ENCODE measurements at places on chromosomes 1 and 21.
A peak's percentile ranks its signal among the peaks of the same experiment; 100 is the strongest.

DNA sequence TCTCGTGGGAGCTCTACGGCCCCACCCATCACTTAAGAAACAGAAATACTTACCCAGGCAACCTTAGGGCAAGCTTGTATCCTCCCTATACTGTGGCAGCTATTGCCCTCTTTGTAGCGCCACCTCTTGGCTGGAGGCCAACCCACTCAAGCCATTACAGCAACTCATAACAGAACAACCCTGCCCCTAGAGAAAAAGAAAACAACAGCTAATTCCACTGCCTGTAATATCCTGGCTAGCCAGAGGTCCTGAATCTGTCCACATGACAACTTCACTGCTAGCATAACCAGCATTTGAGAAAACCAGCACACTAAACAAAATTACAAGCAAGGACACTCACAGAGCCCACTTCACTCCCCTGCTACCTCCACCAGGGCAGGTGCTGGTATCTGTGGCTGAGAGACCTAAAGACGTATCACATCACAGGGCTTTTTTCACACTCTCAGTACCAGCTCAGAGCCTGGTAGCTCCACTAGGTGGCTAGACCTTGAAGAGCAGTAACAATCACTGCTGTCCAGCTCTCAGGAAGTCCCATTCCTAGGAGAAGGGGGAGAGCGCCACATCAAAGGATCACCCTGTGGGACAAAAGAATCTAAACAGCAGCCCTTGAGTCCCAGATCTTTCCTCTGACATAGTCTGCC lies 14.5 kb upstream of the MX1 start:
- H3K4me3 ChIP-seq: no peak overlapping the region
- peak; percentile 68 for DNase-seq
- no peaks in the 10 kb centered on the region for H3K4me1 ChIP-seq
- no peak overlapping the region for H3K27ac ChIP-seq
- no peaks in the 10 kb centered on the region for H3K36me3 ChIP-seq
- H3K27me3 ChIP-seq: no peaks in the 10 kb centered on the region

DNA sequence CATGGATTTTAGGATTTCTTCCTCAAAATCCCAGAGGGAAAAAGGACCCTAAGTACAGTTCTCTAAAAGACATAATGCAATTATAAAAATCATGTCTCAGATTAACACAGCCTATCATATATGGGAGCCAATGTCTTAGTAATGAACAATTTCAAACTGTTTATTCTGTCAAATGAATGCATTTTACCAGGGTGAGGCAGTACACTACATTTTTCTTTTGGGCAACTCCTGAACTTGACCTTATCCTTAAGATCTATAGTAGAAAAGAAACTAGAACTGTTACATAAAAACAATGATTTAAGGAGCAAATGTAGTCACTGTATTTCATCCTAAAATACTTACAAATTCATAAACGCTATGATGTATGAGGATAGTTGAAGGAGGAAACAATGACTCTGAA lies 226.3 kb upstream of the B3GALT2 start:
- no peaks in the 10 kb centered on the region for H3K36me3 ChIP-seq
- no peak overlapping the region for H3K27ac ChIP-seq
- H3K4me3 ChIP-seq: no peak overlapping the region
- DNase-seq: no peak

DNA sequence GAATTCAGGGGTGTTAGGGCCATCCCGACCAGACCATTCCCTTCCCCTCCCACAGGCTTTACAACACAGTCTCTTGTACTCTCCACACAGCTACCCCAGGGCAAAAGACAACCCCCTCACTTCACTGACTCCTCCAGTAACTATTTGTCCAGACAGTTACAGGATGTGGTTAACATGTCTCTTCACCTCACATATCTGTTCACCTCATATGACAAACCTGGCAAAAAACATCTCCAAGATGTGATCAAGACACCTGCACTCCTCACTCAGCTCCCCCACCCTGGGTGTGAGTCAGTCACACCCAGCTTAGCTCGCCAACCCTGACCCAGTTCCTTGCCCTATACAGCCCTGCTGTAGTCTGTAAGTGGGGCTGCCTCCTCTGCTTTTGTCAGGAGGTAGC lies 490.5 kb upstream of the CHRM3 start:
- H3K4me1 ChIP-seq: no peaks in the 10 kb centered on the region
- no peaks in the 10 kb centered on the region for H3K27me3 ChIP-seq
- H3K36me3 ChIP-seq: no peaks in the 10 kb centered on the region
- DNase-seq: no peak
- no peak overlapping the region for H3K27ac ChIP-seq

GRCh38 chr1:224182057-224182865 lies 779 bp upstream of the DEGS1 start:
- H3K27me3 ChIP-seq: no peaks in the 10 kb centered on the region
- peak overlapping the region; percentile 96 for H3K4me3 ChIP-seq
- H3K36me3 ChIP-seq: no peaks in the 10 kb centered on the region
- H3K27ac ChIP-seq: peak overlapping the region; percentile 98
- peak; percentile 24 for DNase-seq

- H3K27me3 ChIP-seq: no peaks in the 10 kb centered on the region
- no peak overlapping the region for H3K27ac ChIP-seq
- H3K4me1 ChIP-seq: no peaks in the 10 kb centered on the region
- no peak for DNase-seq
- H3K36me3 ChIP-seq: no peaks in the 10 kb centered on the region
- no peak overlapping the region for H3K4me3 ChIP-seq
These were observed 26.9 kb upstream of the EYA3 start for GRCh38 chr1:28115267-28115666.

- peak within 1 kb of the TSS; percentile 82 for H3K27ac ChIP-seq
- no peaks in the 10 kb centered on the region for H3K27me3 ChIP-seq
- DNase-seq: peak; percentile 92
- no peaks in the 10 kb centered on the region for H3K36me3 ChIP-seq
- peaks cover 18% of the 10 kb centered on the region for H3K4me1 ChIP-seq
These were observed at the start of the genes AKR7A2 and SLC66A1 for GRCh38 chr1:19311931-19312781. TSS of gene AKR7A2 (minus strand) at chr1:19312144. CDS start at chr1:19312124, 20 bp downstream. TSS of gene SLC66A1 (plus strand) at chr1:19312326. CDS start at chr1:19317678, 5,352 bp downstream.

- H3K27me3 ChIP-seq: no peaks in the 10 kb centered on the region
- H3K4me3 ChIP-seq: no peak overlapping the region
- H3K4me1 ChIP-seq: no peaks in the 10 kb centered on the region
- no peak for DNase-seq
- H3K27ac ChIP-seq: no peak overlapping the region
These were observed 72.7 kb downstream of the FBXO2 start for GRCh38 chr1:11581445-11581991.

DNA sequence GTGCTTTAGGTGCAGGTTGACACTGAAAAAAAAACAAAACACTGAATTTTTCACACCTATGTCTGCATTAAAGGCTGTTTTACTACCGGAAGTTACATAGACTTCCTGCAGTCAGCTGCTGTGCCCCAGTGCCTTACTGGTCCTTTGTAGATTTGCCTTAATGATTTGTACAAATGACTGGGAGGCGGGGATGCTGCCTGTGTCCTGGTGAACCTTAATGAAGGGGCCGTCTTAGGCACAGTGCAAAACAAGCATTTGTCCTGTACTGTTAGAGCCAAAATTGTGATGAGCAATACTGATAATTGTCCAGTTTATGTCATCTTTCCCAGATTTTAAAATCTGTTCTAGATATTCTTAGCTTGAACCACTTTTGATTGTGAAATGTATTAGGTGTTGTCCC lies 90.9 kb upstream of the PGD start:
- H3K27ac ChIP-seq: no peak overlapping the region
- H3K4me3 ChIP-seq: no peak overlapping the region
- peaks cover 2% of the 10 kb centered on the region for H3K36me3 ChIP-seq

DNA sequence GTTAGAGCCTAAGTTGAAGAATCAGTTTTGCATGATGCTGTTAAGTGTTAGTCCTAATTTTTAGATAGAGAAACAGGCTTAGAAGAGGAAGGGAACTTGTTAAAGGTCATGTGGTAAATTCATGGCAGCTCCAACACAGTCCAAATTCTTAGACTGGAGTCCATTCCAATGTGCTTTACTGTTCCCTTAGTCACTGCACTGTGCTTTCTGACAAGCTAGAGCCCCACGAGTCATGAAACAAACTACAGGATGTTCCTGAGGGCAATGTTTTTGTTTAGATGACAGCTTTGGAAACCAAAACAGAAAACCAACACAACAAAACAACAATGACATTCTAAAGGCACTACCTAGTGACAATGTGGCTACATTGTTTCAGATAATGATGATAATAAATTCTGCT lies 23.1 kb upstream of the RGS4 start:
- no peaks in the 10 kb centered on the region for H3K27me3 ChIP-seq
- no peaks in the 10 kb centered on the region for H3K36me3 ChIP-seq
- H3K4me1 ChIP-seq: no peaks in the 10 kb centered on the region
- no peak overlapping the region for H3K27ac ChIP-seq
- DNase-seq: no peak

- no peaks in the 10 kb centered on the region for H3K27me3 ChIP-seq
- no peak overlapping the region for H3K4me3 ChIP-seq
- H3K36me3 ChIP-seq: no peaks in the 10 kb centered on the region
- H3K27ac ChIP-seq: no peak overlapping the region
- DNase-seq: no peak
- no peaks in the 10 kb centered on the region for H3K4me1 ChIP-seq
These were observed 12.7 kb upstream of the EIF4G3 start for GRCh38 chr1:21189421-21189820.

DNA sequence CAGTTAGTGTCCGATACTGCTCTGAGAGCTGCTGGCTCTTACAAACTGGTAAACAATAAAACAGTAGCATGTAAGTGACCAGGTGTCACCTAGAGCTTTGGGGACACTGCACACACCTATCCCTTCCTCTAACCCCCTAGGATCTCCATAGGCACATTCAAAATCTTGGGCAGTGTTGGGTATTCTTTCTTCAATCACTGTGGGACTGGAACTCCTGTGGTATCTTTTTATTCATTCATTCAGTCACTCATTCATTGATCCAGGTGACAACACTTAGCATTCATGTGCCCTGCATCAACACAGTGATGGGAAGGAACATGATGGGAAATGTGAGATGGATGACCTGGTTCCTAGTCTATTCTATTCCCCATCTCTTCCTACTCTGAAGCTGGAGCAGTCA lies 73.9 kb downstream of the HHAT start:
- H3K36me3 ChIP-seq: no peaks in the 10 kb centered on the region
- H3K27me3 ChIP-seq: no peaks in the 10 kb centered on the region
- DNase-seq: no peak
- H3K4me1 ChIP-seq: no peaks in the 10 kb centered on the region

GRCh38 chr1:205505076-205505729 lies 734 bp downstream of the CDK18 start:
- no peak overlapping the region for H3K27ac ChIP-seq
- H3K36me3 ChIP-seq: no peaks in the 10 kb centered on the region
- H3K4me1 ChIP-seq: peaks cover 5% of the 10 kb centered on the region
- no peaks in the 10 kb centered on the region for H3K27me3 ChIP-seq
- DNase-seq: peak; percentile 52
- H3K4me3 ChIP-seq: peak overlapping the region; percentile 57

DNA sequence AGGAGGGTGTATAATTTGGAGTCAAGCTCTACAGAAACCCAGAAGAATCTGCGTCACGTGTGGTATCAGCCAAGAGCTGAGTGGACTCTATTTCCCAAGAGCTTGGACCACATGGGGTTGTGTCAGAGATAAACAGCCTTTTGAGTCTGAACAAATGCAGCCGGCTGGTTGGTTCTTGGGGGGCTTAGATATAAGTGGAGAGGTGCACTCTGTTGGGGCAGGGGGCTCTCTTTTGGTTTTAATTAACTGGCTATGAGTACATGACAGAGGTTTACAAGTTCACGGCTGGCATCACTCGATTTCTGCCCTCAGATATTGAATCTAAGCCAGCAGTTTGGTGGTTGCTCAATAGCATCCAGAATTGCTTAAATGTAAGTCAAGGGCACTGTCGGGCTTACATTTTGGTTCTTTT lies 501 bp upstream of the MRAP start:
- H3K27me3 ChIP-seq: no peaks in the 10 kb centered on the region
- no peaks in the 10 kb centered on the region for H3K36me3 ChIP-seq
- no peak overlapping the region for H3K4me3 ChIP-seq
- H3K27ac ChIP-seq: no peak overlapping the region
- no peak for DNase-seq

DNA sequence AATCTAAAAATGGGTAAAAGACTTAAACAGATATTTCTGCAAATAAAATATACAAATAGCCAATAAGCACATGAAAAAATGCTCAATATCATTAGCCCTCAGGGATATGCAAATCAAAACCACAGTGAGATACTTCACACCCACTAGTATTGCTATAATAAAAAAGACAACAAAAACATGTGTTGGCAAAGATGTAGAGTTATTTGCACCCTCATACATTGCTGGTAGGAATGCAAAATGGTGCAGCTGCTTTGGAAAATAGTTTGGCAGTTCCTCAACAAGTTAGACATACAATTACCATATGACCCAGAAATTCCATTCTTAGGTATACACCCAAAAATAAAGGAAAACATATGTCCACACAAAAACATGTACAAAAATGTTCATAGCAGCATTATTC lies 30.2 kb downstream of the ZZZ3 start:
- H3K4me1 ChIP-seq: no peaks in the 10 kb centered on the region
- H3K36me3 ChIP-seq: no peaks in the 10 kb centered on the region
- H3K27ac ChIP-seq: no peak overlapping the region
- no peak overlapping the region for H3K4me3 ChIP-seq
- DNase-seq: no peak
- H3K27me3 ChIP-seq: no peaks in the 10 kb centered on the region

GRCh38 chr1:108179018-108179417 lies 21.1 kb downstream of the SLC25A24 start:
- H3K4me3 ChIP-seq: no peak overlapping the region
- no peak for DNase-seq
- no peaks in the 10 kb centered on the region for H3K27me3 ChIP-seq

- DNase-seq: no peak
- H3K27ac ChIP-seq: no peak overlapping the region
- H3K36me3 ChIP-seq: no peaks in the 10 kb centered on the region
- no peaks in the 10 kb centered on the region for H3K27me3 ChIP-seq
- no peak overlapping the region for H3K4me3 ChIP-seq
These were observed 3.8 kb downstream of the TRAF5 start for GRCh38 chr1:211330282-211330936.

DNA sequence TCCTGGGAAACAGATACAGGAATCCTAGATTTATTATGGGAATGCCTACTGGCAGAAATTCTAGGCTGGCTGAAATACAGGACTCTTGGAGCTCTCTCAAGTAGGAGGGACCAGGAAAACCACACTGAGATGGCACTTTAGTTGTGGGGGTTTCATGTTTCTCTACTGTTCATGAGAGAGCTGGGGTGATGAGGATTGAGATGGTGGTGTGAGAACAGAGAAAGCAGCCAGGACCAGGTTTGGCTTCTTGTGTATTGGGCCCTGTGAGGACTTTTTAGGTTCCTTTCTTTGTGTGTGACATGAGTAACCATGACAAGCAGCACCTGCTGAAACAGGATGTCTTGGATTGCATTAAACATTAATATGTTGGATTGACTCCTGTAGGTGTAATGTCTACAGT lies 4.9 kb downstream of the ARID1A start:
- H3K4me3 ChIP-seq: no peak overlapping the region
- peaks cover 46% of the 10 kb centered on the region for H3K4me1 ChIP-seq
- no peaks in the 10 kb centered on the region for H3K36me3 ChIP-seq
- no peak overlapping the region for H3K27ac ChIP-seq

Data from colonic mucosa (tissue), 4 donors.